ENCODE measurements at places on chromosomes 2 and 18. TPM values are rescaled to one million over a fixed set of nuclear protein-coding genes. Genes with fewer than 3 reads are reported as not detected.

GRCh38 chr2:161947406-161947805 is 126.6 kb downstream of the DPP4 start:
- DNase-seq, result no peak

DNA sequence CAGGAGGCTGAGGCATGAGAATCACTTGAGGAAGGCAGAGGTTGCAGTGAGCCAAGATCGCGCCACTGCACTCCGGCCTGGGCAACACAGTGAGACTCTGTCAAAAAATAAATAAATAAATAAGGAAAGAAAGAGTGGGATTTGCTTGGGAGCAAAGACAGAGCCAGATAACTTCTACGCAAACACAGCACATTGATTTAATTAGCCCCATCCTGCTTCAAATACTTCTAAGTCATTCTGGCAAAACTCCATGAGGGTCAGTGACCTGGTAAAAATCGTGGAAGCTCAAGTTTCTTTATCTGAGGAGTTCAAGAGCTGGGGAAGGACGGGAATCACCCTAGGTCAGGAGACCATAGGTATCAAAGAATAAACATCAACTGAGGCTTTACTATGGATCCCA is 70.6 kb upstream of the TCF7L1 start:
- no peak for DNase-seq

- DNase-seq, result no peak
Observed at GRCh38 chr2:128523457-128523856, 204.8 kb upstream of the HS6ST1 start.

The G6PC2 gene
- not detected for total RNA-seq

The THSD7B gene
- total RNA-seq, result 0.81 TPM

The TBR1 gene
- total RNA-seq, result not detected

Measured in epithelial cell of proximal tubule (primary cell).